ENCODE measurements at places on chromosomes 5 and 9.

- DNase-seq: no peak
Measured at GRCh38 chr5:151318850-151319732, 15.5 kb upstream of the SLC36A3 start.

GRCh38 chr5:91494447-91494996, 111.4 kb upstream of the ARRDC3 start:
- DNase-seq: no peak

DNA sequence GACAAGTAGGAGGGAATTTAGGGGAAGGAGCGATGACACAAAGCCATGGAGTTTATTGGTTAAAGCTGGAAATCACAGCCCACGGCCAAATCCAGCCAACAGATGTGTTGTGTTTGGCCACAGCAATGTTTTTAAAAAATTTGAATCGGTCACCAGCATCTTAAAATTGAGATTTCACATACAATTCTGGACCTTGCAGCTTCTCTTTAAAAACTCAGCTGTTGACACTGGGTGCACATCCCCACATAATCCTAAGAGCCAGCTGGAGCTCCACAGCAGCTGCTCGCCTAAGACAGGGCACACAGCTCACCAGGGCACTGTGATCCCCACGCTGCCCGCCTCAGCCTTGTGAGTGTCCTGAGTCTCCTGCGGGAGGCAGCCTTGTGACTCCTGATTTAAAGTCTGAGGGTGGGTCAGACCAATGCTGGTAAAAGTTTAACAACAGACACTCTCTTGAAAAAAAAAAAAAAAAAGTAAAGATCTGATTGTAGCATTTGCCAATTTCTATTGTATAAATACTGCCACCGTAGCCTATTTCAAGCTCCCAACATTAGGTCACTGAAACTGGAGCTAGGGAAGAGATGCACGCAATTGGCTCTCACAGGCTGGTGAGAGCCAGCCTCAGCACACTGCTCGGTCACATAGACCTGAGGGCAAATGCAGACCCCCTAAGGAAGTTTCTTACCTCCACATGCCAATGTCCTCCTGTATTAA, 124.8 kb downstream of the HSD17B3 start:
- DNase-seq: no peak

- no peak for DNase-seq
Measured at GRCh38 chr5:1105350-1106265, 6.3 kb downstream of the SLC12A7 start.

DNA sequence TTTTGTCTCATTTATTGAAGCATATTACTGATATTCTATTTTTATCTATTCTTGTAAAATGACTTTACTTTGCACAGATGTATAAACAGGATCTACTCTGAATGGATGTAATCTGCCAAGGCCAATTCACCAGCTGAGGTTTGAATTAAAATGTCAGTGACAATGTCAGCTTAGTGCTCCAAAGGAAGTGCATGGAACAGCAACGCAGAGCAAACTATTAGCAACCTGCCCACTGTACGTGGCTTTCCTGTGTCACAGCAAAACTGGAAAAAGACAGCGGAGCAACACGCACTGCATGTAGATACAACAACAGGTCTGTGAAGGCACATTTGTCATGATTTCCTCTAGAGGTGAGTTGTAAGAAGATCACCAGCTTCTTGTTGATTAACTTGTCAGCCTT, 409.4 kb downstream of the MED10 start:
- DNase-seq: no peak

DNA sequence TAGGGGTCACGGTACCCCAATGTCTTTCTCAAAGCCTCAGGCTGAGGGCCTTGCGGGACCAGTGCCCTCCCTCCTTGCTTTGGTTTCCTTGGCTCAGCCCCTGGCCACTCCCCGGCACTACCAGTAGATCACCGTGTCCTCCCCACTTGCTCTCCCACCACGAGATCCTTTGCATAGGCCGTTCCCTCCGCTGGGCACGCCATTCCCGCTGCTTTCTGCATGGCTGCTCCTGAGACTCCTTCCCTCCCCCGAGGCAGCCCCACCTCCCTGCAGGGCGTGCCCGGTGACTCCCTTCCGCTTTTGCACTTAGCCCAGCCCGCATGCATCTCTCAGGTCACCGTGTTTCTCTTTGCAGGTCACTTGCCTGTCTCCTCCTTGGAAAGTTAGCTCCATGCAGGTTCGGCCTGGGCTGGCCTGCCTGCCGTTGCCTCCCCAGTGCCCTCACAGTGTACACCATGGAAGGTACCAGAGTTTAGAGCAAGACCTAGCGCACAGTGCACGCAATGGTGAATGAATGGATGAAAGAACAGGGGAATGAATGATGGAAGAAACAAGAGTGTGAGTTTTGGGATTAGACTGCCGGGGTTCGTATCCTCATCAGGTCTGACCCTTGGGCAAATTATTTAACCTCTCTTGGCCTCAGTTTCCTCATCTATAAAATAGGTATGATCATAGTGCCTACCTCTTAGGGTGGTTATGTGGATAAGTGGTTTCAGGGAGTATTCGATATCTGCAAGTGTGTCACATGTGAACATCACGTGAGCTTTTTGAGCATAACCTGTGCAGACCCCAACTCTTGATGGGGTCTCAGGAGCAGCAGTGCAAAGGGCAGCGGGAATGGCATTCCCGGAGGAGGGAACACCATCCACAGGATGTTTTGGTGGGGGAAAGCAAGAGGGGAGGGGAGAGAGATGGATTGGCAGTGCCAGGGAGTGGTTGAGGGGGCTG, 214.3 kb downstream of the C9orf50 start:
- no peak for DNase-seq

DNA sequence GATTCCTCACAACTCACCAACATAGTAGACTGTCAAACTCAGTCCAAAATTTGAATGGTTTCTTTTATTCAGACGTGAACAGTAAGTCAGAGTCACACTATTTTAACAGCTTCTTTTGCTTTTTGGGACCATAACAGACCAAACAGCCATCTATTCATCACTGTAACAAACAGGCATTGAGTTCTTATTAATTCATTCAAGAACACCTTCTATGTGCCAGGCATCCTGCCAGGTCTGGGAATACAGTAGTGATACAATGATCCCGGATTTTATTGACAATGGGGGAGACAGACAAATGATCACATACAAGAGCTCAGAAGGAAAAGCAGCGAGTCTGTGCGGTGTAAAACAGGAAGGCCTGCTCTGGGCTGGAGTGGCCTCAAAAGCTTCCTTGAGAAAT, 153.3 kb upstream of the ERCC6L2 start:
- no peak for DNase-seq

GRCh38 chr9:116701940-116702642, 15.0 kb downstream of the TRIM32 start:
- no peak for DNase-seq

- DNase-seq: no peak
Measured at GRCh38 chr5:142906863-142907671, 136.9 kb downstream of the ARHGAP26 start.

- DNase-seq: no peak
Measured at GRCh38 chr5:83340511-83340918, 131.0 kb upstream of the VCAN start.

DNA sequence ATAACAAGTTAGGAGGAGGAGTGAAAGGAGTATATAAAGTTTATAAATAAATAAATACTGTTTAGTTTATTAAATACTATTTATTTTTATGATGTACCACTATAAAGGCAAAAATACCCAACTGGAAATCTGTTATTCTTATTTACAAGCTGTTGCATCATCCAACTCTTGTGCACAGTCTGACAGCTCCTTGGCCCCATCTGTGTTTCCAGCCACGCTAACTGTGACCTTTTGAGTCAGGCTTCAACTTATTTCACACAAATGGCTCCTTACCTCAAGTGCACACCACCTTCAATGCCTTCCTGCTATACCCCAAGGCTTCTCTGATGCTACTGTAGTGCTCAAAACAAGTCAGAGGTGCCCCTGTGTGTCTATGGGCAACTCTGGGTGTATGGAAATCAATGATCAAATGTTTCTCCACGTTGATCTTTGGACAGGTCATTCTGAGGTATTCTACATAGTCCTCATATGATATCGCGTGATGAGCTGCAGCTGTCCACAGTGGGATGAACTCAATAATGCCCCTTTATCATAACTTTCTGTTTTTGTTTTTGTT, 303.2 kb upstream of the GRAMD2B start:
- DNase-seq: no peak

DNA sequence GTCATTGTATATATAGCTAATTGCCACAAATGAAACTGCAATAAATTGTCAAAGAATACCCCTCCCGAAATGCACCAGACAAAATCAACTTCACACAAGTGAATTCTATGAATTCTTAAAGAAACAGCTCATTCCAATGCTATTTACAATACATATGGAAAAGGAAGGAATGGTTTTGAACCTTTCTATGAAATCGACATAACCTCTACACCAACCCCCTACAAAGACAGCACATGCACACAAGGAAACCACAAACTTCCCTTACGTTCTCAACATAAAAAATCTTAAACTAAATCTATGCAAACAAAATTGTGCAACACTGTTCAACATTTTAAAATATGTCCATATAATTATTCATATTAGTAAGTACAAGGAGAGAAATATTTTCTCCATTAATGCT, 39.2 kb downstream of the MARCHF11 start:
- no peak for DNase-seq

- DNase-seq: no peak
Measured at GRCh38 chr5:66724349-66725139, 128.4 kb downstream of the MAST4 start.

DNA sequence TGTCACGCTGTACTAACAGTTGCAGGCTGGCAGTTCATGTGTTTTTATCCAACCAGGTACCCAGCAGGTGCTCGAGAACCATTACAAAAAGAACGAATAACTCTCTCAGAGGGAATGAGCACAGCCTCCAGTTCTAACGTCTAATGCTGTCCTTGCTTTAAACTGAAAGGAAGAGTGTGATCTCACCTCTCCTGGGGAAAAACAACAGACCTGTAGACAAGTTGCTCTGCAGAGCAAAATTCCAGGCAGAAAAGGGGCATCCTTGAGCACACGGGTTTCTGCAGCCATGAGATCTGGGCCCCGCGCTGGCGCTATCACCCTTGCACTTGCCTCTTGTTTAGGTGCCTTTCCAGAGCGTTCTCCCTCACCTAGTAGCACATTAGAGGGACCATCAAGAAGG, 92.5 kb upstream of the DNAH5 start:
- no peak for DNase-seq

GRCh38 chr5:80884929-80885328, 75.2 kb upstream of the RASGRF2 start:
- DNase-seq: no peak

DNA sequence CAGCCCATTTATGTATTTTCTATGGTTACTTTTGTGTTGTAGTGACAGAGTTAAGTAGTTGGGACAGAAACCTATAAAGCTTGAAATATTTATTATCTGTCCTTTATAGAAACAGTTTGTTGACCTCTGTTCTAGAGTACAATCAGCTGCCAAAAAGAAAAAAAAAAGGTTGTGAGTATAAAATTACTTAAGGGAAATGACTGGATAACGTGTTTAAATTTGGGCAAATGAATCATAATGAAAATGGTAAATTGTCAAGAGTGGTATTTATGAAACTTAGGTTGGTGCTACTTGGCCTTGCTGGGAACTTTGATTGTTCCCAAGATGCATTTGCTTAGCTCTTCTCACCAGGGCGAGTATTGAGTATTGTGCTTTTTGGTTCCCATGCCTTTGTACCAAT, 70.2 kb upstream of the IL6ST start:
- no peak for DNase-seq

- no peak for DNase-seq
Measured at GRCh38 chr5:36298552-36298951, 3.1 kb downstream of the RANBP3L start.

GRCh38 chr5:26761446-26761845, 276.9 kb downstream of the CDH9 start:
- DNase-seq: no peak

DNA sequence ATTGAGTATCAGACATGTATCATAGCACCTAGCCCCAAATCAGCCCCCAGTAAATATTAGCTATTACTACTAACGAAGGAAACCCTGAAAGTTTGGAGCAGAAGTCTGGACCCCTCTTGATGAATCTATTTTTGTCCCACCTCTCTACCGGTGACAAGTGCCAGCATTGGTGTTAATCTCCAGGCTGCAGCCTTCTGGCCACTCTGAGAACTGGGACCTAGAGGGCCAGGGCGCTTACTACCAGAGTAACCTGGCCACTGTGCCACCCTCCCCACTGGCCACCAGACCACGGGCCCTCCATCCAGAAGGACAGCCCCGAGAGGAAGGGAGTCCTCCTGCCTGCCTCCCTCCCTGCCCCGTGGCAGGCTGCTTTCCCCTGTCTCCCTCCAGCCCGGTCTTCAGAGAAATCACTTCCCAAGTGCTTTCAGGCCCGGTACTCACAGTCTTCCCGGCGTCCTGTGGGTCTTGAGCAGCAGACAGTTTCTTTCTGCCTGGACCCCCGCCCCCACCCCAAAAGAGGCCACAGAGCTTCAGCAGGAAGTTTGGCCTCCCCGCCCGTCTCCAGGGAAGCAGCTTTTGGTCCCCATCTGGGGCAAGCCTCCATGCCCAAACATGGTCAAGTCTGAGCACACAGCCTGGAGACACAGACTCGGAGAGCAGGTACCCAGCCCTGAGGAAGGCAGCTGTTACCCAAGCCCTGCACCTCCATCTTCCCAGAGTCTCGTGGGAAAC, at the start of gene KCNMB1:
Gene KCNMB1, minus strand, starts transcription at position 550 of the 732 bp plus-strand sequence. CDS start 3,920 bp downstream, outside the sequence.
- DNase-seq: no peak

GRCh38 chr5:55324815-55325418, 17.1 kb downstream of the MTREX start:
- DNase-seq: no peak

DNA sequence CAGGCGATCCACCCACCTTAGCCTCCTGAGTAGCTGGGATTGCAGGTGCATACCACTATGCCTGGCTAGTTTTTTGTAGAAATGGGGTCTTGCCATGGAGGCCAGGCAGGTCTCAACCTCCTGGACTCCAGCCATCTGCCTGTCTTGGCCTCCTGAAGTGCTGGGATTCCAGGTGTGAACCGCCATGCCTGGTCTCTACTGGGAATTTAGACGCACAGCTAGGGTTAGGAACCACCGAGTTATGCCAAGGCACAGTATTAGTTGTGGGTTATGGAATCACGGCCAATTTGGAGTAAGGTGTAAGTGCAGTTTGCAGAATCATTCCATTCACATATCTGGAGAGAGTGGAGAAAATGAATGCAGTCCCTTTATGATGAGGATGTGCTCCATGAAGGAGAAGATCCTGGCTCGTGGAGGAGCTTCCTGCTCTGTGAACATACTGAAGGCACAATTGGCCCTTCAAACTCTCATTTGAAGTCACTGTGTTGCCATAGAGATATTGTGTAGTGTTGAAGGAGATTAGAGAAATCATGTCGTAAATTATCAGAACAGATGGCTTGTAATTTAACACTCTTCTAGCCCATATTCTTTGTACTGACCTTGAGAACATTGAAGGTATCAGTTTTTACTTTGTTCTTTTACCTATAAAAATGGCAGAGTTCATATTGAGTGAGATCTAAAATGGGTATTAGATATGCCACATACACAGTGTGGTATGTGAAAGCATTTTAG, 18.8 kb downstream of the TRIO start:
- DNase-seq: no peak

DNA sequence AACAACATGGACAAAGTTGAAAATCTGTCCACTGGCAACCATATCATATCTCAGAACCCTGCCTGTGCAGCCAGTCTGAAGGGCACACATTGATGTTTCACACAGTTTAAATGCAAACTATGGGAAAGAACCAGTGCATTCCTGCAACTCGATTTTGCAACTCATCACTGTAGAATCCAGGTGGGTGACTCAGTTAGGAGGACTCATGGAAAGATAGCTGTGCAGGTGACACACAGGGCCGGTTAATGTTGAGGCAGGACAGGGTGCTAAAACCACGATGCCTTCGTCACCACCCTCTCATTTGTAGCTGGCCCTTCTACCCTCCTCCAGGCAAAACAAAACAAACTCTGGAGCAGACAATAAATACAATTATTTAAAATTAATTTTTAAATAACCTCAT, 62.8 kb downstream of the TLE1 start:
- no peak for DNase-seq
